ENCODE measurements at places on chromosomes 2 and 18.

GRCh38 chr18:67376372-67376771 lies 140.1 kb downstream of the DSEL start:
- no peak for DNase-seq

DNA sequence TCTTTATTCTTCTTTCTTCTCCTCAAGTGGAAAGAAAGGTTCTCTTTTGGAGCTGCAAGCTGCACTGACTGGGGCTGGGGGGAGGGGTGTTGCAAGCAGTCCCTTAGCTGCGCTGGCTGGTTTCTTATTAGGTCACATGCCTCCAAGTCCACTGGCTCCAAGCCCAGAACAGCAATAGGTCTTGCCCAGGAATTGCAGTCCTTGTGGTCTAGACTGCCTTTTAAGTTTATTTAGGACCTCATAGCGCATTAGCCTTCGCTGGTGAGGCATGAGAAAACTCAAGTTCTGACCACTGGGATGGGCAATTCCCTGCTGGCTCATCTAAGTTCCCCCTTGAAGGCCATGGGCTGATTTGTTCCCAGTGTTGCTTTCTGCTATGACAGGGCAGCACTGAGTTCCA lies 138.6 kb upstream of the SCN7A start:
- no peak for DNase-seq

DNA sequence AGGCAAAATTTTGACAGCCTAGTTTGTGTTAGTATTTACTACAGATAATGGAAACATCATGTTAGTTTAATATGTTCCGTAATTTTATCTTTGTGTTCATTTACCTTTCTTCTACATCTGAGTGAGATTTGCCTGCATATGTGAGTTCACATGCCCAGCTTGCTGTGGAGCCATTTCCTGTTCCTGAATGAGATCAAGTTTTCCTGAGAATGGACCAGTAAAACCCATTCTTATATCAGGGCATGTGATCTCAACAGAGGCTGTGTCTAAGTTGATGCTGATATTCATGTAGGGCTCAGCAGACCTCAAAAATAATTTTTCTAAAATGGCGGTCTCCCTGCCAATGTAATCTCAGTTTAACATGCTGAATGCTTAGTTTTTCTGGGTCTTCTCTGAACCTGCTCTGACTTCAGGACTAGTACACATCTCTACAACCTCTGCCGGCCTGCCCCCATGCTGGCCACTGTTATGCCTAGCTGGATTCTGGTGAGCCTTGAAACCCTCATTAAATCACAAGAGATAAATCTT lies 1.0 kb downstream of the IL1A start:
- no peak for DNase-seq

- DNase-seq: no peak
Observed at GRCh38 chr18:7822435-7823331, 255.6 kb downstream of the PTPRM start.

DNA sequence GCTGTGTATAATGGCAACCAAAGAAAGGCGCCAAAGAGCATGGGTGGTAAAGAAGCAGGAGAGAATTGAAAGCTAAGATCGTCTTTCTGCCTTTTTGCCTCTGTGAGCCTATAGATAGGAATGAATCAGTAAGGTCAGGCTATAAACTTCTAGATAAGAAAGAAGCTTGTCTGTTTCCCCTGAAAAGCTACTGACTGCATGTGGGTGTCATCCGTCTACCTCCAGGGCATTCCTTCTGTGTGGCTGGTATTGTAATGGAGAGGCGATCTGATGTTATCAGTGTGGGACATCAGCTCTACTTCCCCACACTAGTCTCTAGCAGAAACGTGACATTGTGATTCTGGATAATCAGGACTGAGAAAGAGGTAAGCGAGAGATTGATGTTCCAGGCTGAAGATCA lies 63.4 kb upstream of the PLA2R1 start:
- no peak for DNase-seq

- DNase-seq: no peak
Observed at GRCh38 chr2:206471524-206472062, 28.3 kb downstream of the ADAM23 start.

DNA sequence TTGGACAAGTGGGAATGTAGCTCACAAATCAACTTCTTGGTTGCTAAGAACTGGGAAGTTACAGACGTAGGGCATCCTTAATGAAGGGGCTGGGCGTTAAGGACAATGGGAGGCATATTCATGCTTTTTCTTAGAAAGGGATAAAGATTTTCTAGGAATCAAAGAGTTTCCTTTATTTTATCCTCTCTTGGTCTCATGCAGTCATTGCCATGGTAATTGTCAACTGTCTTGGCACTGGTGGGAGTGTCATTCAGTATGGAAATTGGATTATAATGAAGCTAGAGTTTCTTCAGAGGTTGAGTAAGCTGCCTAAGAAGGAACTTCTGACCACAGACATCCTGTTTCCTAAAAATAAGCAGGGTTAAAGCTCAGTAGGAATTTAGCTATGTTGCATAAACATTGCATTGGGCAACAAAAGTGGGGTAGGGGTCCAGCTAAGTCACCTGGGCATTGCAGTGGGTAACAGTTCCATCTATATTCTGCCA lies 114.0 kb downstream of the LYPD6B start:
- no peak for DNase-seq

DNA sequence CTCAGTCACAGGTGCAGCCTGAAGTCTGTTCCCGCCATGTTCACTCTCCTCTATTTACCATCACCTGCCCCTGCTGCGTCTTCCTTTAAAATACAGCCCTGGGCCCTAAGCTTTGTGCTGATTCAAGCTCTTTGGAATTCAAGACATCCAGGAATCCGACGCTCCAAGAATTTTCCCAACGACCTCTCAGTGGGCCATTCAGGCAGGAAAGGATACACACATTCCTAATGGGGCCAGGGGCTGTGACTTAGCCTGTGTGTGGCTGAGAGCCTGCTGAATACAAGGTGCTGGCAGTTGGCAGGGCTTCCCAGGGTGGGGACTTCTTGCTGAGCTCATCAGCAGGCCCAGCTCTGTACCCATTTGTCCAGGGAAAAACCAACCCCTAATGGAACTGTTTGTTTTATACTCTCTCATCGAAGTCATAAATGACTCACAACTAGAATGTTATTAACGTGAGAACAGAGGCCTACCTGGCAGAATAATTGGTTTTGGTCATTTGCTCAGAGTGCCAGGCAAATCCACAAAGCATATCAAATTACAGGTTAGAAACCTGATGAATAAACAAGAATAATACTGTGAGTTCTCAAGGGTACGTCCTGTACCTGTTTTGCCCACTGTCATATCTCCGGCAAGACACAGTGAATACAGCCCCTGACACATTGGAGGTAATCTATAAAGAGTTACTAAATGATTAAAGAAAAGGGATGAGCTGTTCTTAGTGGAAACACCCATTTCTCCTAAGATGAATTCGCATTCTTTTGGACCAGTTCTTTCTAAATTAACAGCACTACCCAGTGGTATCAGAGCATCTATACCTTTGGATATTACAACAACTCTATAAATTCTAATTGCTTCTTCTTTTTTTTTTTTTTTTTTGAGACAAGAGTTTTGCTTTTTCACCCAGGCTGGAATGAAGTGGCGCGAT lies 12.6 kb upstream of the KCMF1 start:
- DNase-seq: no peak

GRCh38 chr2:173232956-173233744 lies 121.5 kb upstream of the CDCA7 start:
- DNase-seq: no peak

DNA sequence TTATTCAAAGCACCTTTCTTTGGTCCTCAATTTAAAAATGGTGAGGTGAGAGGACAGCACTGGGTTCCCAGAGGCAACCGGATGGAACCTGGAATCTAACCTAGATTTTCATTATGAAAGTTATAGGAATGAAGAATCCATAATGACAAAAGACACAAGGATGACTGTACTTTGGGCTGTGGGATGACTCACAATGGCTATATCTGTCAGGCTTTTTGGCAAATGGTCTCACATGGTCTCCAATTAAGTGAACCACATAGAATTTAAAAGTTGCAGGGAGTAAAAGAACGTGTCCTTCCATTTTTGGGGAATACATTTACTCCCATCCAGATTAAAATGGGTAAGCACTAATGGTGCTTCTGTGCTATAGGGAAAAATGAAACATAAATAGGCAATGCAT lies 31.8 kb upstream of the LYPD1 start:
- no peak for DNase-seq

GRCh38 chr18:54263904-54264336 lies 5.4 kb upstream of the POLI start:
- no peak for DNase-seq

GRCh38 chr2:112701052-112701451 lies 19.8 kb upstream of the NT5DC4 start:
- no peak for DNase-seq

DNA sequence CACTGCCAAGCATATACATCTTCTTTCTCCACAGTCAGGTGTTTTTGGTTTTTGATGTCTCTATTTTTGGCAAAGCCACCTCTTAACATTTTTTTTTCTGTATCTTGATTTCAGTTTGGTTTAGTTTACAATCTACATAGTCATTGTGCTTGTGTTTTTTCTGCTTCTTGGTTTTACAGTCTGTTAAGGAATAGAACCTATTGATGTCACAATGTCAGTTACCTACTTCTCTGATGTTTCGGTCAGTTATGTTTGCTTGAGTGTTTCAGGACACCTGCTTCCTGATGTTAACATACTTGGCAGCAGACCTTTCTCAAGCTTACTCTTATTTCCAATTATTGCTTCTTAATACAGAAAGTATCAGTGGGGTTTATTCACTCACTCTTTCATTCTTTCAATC lies 253.3 kb downstream of the SPAG16 start:
- DNase-seq: no peak

GRCh38 chr2:234249873-234250272 lies 199.4 kb downstream of the SPP2 start:
- no peak for DNase-seq

GRCh38 chr18:79531926-79532312 lies 136.2 kb downstream of the NFATC1 start:
- no peak for DNase-seq

GRCh38 chr2:239596792-239597191 lies 196.0 kb upstream of the HDAC4 start:
- no peak for DNase-seq

DNA sequence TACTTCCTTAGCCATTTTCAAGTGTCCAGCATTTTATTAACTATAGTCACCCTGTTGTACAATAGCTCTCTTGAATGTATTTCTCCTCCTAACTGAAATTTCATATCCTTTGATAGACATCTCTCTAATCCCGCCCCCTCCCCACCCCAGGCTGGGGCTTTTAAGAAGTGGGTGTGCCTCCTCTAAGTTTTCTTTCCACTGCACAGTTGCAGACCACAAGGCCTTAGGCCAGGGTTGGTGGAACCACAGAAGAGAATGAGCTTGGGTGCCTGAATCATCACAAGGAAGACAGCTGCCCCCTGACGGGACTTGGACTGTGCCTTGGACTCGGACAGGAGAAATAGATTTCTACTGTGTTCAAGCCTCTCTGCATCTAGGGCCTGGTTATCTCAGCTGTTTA lies 193.4 kb downstream of the HAUS1 start:
- DNase-seq: no peak

DNA sequence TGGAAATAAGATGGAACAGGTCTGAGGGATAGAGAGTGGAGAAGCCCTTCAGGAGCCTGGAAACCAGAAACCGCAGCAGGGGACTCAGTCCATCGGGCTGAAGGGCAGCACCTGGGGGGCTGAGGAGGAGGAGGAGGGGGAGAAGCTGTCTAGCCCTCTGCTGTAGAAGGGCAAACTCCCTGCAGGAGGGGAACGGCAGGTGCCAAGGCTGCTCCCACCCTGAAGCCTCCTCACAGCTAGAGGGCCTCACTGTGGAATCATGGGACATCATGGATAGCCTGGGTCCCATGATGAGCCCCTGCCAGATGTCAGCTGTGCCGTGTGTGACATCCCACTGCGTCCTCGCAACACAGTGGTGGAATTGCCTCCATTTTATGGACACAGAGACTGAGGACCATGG lies 435 bp downstream of the MYO7B start:
- DNase-seq: no peak

- DNase-seq: no peak
Observed at GRCh38 chr2:238031751-238032150, 29.1 kb upstream of the SCLY start.

DNA sequence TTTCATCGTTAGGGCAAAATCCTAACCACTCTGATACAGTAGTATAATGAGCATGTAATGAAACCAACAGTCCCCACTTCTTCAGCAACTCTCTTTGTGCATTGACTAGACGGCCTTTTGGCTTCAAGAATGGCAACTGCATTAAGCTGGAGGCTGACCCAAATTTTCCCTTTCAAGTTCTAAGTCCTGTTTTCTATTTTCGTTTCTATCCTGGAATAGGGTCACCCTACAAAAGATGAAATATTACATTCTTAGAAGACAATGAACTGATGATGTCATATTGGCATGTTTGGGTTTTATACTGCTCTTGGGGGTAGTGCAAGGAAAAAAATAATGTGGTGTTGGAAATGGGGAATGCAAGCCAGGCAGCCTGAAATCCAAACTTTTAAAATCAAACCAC lies 254.4 kb downstream of the ETAA1 start:
- DNase-seq: no peak

DNA sequence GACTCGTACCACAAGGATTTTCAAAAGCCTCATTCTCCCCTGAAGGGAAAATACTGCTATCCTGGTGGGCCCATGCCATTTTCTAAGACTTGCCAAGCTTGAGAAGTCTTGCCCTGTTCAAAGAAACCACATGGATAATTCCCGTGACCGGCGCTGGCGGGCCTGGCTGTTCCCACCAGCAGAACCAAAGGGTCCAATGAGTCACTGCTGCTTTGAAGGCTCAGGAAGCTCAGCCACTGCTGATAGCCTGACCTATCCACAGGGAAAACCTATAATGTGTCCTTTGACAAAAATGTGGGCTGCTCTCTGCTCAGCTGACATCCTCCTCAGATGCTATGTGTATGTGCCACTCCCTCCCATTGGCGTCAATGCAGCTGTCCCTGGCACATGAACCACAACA lies 137.9 kb upstream of the RAB12 start:
- DNase-seq: no peak

All from esophagus squamous epithelium (tissue), 5 donors.